ENCODE measurements at places on chromosomes 2 and 18.

GRCh38 chr2:142058149-142058548 lies 72.7 kb downstream of the LRP1B start:
- DNase-seq, result no peak

DNA sequence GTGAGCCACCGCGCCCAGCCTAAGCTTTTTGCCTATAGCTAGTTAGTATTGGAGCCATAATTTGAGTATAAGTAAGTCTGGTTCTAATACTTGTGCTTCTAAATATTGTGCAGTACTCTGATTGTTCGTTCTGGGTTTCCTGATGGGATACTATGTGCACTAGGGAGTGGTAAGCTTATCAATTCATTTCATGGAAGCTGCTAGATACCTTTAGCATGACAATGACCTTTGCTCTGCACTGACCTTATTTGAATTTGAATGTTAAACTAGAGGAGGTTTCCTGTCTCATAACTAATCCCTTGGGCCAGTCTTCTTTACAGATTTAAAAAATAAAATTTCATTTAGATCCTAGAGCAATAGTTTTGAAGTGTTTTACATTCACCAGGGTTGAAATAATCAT lies 125.1 kb downstream of the GPD2 start:
- DNase-seq, result no peak

- DNase-seq, result no peak
Measured at GRCh38 chr2:119449521-119449920, 17.9 kb downstream of the TMEM37 start.

- DNase-seq, result no peak
Measured at GRCh38 chr2:150450765-150451164, 36.7 kb downstream of the RND3 start.

GRCh38 chr18:50331691-50332090 lies 43.2 kb upstream of the SKA1 start:
- no peak for DNase-seq

- DNase-seq, result no peak
Measured at GRCh38 chr18:31579375-31579774, 12.3 kb upstream of the TTR start.

- no peak for DNase-seq
Measured at GRCh38 chr2:179606141-179606540, 255.3 kb downstream of the ZNF385B start.

GRCh38 chr2:10846110-10846861 lies 33.7 kb upstream of the PDIA6 start:
- DNase-seq, result no peak

DNA sequence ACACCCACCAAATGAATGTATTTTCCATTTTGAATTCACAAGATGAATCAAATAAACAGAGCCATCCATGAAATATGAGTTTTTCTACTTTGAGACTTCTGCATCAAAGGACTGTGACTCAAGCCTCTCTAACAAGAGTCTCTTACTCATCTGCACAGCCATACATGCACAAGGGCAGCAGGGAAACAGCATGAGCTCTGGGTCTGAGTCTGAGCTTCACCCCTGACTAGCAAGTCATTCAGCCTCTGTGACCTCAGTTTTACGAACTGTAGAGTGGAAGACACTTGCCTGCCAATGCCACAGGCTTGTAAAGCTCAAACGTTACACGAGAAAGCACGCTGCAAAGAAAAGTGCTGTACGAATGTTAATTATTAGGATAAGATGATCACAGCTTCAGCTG lies 42.9 kb downstream of the MREG start:
- DNase-seq, result no peak
